ENCODE measurements at places on chromosomes 6 and 20.

GRCh38 chr6:69894578-69895347 lies 28.4 kb downstream of the COL19A1 start:
- DNase-seq = no peak

- no peak for DNase-seq
These were observed 48.3 kb downstream of the TRERF1 start for GRCh38 chr6:42403421-42403820.

DNA sequence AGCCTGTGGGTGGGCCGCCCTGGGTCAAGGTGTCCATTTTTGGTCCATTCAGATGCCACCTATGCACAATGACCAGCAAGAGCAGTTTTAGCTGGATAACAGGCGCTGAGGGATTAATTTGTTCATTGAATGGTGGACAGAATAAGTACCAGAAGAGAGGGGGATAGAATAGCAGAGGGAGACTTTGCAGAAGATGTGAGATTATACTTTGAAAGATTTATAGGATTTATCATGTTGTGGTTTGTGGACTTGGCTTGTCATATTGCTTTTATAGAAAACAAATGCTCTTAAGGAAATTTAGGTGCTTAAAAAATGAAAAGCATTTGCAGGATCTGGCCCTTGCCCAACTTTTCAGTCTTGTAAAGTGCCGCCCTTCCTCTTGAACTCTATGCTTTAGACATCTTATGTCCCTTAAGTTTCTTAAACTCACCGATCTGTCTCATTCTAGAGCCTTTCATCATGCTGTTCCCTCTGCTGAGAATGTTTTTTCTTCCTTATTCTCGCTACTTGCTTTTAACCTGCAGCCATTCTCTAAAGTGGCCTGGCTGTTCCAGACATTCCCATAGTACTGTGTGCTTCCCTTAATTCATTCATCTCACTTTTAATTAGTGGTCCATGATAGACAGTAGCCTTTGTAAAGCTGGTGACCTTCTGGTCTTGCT lies 42.5 kb downstream of the CD109 start:
- no peak for DNase-seq

GRCh38 chr6:3707024-3707423 lies 44.5 kb downstream of the PXDC1 start:
- DNase-seq = no peak

GRCh38 chr6:324116-324728 lies 31.9 kb downstream of the DUSP22 start:
- no peak for DNase-seq

DNA sequence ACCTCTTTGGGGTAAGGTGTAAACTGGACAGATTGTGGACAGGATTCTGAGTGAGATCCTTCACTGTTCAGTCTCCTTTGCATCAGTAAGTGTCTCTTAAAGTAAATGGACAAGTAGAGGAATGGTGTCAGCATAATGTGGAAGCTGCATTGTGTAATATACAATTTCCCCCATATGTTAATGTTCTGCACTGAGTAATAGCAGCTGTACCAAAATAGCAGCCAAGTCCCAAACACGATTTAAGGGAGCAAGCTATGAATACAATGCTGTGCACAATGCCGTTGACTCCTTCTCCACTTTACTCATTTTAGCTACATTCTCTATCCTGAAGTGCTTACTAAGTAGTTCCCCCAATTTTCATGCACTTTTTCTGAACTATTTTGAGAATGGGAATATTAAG lies 21.1 kb upstream of the TRIM26 start:
- DNase-seq = no peak

GRCh38 chr6:36970892-36971842 lies 14.8 kb downstream of the MTCH1 start:
- no peak for DNase-seq

Measured in type B pancreatic cell (in vitro differentiated cells).